ENCODE measurements at places on chromosomes 16 and 17.

DNA sequence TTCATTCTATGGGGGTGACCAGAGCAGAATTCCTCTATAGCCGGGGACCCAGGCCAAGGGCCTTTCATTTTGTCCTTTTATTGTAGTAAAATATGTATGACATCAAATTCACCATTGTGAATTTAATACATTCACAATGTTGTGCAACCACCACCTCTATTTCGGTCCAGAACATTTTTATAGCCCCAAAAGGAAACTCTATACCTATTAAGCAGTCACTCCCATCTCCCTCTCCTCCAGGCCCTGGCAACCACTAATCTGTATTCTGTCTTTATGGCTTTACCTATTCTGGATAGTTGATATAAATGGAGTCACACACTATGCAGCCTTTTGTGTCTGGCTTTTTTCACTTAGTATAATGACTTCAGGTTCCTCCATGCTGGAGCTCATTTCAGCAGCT lies 9.7 kb upstream of the TNS4 start:
- no peak for DNase-seq

- no peak for DNase-seq
Observed at GRCh38 chr16:80924372-80924978, 82.2 kb downstream of the CMC2 start.

- no peak for DNase-seq
Observed at GRCh38 chr16:711548-712320, 3.2 kb upstream of the METRN start.

DNA sequence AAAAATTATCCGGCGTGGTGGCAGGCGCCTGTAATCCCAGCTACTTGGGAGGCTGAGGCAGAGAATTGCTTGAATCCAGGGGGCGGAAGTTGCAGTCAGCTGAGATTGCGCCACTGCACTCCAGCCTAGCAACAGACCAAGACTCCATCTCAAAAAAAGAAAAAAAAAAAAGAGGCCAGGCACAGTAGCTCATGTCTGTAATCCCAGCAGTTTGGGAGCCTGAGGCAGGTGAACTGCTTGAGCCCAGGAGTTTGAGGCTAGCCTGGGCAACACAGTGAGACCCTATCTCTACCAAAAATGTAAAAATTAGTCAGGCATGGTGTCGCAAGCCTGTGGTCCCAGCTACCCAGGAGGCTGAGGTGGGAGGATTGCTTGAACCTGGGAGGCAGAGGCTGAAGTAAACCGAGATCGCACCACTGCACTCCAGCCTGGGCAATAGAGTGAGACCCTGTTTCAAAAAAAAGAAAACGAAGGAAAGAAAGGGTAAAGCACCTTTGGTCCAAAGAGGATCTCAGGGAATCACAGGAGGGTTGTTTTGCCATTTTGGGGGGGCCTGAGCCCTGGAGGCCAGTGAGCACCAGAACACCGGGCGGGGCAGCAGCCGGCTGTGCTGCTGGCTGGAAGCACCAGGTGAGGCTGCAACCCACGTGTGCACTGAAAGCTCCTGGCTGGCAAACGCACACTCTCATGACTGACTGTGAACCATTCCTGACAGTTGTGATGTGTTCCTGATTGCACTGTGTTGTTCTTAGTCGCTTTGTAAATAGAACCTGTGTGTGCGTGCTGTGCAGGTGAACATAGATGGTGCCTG lies 18.4 kb downstream of the HS3ST6 start:
- DNase-seq: no peak

- DNase-seq: no peak
Observed at GRCh38 chr16:51141106-51141505, 10.0 kb downstream of the SALL1 start.

DNA sequence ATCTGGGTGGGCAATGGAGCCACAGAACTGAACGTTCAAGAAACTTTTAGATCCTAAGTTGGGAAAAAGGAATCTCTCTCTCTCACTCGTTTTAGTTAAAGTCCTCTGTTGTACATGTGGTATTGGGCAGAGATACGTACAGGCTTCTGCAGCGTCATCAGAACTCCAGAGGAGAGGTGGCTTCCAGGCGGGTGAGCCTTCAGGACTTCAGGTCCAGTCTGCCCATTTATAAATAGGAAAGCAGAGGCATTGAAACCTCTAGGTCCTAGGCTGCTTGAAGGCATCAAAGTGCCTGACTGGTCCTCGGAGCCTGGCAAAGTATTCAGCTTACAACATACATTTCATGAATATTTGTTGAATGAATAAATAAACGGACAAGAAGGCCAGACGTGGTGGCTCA lies 8.1 kb upstream of the TNFRSF13B start:
- no peak for DNase-seq

DNA sequence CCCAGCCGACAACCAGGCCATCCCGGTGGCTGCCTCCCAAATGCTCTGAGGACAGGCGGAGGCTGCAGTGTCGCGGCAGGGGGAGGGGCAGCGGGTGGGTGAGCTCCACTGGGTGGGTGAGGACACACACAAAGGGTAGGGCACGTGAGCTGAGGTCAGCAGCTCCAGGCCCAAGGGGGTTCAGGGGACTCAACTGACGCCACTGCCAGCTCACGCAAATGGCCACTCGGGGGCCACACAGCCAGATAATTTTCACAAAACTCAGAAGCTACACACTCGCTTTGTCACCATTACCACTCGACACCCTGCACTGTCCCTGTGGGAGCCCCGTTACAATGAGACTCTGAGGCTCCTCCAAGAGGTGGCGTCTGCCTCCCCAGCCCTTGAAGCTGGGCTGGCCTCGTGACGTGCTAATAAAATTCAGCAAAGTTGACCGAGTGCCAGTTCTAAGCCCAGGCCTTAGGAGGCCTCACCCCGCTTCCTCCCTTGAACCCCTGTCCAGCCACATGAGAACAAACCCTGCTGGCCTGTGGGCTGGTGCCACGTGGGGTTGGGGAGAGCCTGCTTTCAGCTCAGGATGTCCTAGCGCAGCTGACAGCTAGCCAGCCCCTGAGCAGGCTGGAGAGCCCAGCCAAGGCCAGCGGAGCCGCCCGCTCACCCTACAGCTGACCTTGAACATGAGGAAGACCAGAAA lies 56.9 kb downstream of the RMI2 start:
- no peak for DNase-seq

GRCh38 chr16:66614161-66614802 lies 9.8 kb downstream of the CMTM3 start:
- DNase-seq: no peak

DNA sequence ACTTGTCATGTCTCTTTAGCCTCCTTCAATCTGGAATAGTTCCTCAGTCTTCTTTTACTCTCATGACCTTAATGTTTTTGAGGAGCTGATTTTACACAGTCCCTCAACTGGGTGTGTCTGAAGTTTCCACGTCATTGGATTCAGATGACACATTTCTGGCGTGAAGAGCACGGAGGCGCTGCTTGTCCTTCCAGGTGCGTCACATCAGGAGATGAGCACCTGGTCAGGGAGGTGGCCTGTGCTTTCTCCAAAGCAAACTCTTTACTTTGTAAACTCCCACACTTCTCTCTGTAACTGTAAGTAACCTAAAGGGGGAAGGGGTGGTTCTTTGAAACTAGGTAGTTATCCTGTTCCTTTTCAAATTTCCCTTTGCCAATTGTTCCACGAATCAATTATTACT lies 52.5 kb upstream of the MNT start:
- no peak for DNase-seq

GRCh38 chr17:50080827-50081226 lies 14.3 kb upstream of the PDK2 start:
- no peak for DNase-seq

- DNase-seq: no peak
Observed at GRCh38 chr16:78543023-78543422, 443.6 kb downstream of the WWOX start.

DNA sequence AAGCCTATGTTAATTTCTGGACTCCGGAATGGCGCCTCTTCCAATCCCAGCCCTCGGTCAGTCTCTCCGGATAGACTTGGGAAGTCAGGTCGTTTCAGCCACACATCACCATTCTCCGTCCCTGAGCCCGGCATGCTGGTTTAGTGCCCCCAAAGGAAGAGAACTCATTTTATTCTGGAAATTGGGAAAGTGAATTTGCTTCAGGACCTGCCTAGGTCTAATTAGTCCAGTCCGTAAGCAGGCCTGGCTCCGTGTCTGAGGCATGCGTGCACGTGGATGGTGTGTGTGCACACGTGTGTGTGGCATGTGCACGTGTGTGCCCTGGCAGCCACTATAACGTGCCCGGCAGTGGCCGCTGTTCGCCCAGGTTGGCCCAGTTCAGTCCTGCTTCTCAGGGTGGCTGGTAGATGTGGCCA lies 77.4 kb downstream of the RPA1 start:
- no peak for DNase-seq

DNA sequence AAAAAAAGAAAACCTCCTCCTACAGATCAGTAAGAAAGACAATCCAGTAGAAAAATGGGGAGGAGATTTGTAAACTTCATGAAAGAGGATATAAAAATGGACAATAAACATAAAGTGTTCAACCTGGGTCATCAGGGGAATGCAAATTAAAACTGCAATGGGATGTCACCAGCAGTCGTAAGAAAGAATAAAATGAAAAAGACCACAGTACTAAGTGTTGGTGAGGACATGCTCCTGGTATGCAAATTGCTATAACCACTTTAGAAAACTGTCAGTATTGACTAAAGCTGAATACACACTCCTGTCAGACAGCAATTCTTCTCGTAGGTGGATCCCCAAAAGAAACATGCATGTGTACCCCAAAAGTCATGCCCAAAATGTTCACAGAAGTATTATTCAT lies 265.3 kb upstream of the CACNG5 start:
- no peak for DNase-seq

GRCh38 chr17:61627658-61628057 lies 36.6 kb upstream of the NACA2 start:
- no peak for DNase-seq

GRCh38 chr16:1498899-1499676 lies 5.9 kb downstream of the TELO2 start:
- no peak for DNase-seq

DNA sequence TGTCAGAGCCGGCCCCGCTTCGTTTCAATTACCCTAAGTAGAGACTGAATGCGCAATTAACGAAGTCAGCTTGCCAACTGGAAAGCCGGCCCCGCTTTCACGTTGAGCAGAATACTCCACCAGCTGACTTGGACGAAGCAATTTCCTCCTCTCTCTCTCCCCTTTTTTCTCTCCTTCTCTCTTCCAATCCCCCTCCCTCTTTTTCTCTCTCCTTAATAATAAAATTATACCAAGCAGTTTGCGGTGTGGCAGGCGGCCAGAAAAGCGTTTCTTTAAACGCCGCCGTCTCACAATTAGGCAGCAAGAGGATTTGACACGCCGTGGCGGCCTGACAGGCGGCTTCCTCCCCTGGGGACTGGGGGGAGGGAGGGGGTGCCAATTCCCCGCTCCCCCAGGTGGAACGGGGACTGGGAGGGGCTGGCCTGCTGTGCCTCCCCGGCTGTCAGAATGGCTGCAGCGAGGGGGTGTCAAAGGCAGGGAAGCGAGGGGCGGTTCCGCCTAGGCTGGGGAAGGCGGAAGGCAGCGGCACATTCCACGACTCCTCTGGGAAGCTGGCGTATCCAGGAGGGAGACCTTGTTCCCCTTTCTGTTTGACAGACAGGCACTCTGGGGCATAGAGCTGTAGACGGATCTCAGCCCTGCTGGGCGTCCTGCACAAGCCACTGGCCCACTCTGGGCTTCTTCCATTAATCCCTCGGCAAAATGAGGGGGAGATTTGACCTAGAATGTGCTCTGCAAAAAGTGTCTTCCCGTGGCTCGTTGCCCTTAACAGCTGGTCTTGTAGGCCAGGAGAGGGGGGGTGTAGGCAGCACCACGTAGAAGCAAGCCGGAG lies 52.7 kb downstream of the SREBF1 start:
- no peak for DNase-seq

DNA sequence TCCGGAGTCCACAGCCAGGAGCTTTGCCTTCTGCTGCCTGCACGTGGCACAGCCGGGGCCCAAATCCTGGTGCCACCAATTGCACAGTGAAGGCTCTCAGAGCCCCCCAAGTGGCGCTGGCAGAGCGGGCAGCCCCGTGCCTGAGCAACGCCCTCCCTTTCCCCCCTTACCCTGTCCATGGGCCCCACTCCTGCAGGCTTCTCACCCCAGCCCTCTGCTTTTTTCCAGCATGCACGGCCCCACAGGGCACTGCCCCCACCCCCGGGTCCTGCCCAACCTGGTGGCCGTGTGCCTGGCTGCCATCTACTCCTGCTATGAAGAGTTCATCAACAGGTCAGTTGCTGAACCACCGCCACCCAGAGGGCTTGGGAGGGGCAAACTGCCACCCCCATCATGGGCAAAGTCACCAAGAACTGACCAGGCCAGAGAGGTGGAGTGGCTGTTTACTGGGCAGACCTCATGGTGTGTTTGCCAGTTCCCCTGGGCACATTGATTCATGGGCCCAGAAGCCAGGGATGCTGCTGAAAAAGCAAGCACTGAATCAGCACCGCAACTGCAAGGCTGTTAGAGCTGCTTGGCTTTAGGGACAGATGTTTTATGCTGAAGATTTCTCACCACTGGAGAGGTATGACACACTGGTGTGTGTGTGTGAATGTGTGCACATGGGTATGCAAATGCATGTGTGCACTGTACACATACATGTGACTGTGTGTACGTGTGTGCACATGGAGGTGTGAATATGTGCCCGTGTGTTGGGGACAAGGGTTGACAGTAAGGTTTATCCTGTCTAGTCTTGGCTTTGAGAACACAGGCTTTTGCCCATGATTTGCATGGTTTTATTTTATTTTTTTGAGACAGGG lies 107.1 kb upstream of the PLCG2 start:
- no peak for DNase-seq

DNA sequence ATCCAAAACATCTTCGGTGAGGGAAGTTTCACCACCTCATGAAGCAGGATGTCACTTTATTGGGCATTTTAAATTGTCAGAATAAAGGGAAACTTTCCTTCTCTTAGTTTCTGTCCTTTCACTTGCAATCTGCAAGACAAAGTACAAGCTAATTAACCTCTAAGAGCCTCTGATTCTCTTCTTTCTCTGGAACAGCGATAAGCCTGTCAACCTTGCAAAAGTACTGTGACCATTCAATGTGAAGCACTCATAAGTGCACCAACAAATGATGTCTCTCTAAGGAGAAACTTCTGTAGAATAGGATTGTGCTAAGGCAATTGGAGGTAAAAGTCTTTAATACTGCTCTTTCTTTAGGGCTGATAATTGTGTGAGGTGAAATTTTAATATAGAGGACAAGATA lies 1622.3 kb downstream of the CDH8 start:
- DNase-seq: no peak

DNA sequence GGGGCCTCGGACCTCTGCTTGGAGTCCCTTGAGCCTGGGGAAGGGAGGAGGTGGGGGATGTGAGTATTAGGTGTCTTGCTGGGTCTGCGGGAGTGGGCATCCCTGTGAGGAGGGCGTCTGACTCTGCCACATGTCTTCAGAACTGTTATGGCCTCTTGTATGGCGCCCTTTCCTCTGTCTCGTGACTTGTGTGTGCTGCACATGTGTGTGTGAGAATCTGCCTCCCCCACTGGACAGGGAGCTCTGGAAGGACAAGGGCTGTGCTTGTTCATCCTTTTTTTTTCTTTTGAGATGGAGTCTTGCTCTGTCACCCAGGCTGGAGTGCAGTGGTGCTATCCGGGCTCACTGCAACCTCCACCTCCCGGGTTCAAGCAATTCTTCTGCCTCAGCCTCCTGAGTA lies 33.4 kb downstream of the ARHGAP23 start:
- DNase-seq: no peak

- DNase-seq: no peak
Observed at GRCh38 chr16:31193874-31194273, 8.7 kb downstream of the PYCARD start.

All from coronary artery (tissue), 2 donors.